Right cardiac atrium (tissue), 5 donors: ENCODE measurements at places on chromosomes 6 and 20.

- DNase-seq, result no peak
These were observed 7.5 kb downstream of the F13A1 start for GRCh38 chr6:6312901-6313441.

GRCh38 chr6:116405652-116406356, 35.1 kb downstream of the DSE start:
- DNase-seq, result no peak

DNA sequence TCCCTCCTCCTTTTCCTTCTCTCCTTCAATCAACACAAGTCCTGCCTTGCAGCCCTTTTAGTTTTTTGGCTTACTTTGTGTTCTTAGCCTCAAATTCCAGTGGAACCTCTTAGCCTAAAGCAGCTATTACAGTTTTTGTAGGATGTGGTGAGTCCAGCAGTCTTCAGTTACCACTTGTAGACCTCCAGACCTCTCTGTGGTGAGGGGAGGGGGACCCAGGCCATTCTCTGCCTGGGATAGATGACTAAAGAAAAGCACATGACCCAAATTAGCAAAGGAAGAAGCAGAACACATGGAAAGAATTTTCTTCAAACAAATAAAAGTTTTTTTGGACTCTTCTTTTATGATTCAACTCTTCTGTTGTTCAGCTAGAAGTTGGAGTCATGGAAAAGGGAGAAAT, 246.5 kb downstream of the HAO1 start:
- no peak for DNase-seq

DNA sequence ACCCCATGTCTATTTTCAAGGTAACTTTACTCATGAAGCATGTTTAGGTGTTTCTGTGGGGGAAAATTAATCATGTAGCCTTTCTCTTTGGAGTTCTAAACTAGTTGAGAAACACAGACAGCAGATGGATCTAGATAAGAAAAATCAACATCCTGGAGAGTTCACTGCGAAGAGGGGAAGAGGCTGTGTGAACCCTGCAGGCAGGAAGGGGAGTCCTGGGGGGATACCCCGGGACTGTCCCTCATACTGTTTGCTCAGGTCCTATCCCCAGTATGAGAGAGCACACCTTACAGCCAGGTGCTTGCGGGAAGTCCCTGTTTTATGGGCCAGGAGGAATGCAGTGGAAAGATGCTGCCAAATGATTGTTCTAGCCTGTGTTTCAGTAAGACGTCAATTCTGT, 32.7 kb downstream of the CHMP4B start:
- no peak for DNase-seq

DNA sequence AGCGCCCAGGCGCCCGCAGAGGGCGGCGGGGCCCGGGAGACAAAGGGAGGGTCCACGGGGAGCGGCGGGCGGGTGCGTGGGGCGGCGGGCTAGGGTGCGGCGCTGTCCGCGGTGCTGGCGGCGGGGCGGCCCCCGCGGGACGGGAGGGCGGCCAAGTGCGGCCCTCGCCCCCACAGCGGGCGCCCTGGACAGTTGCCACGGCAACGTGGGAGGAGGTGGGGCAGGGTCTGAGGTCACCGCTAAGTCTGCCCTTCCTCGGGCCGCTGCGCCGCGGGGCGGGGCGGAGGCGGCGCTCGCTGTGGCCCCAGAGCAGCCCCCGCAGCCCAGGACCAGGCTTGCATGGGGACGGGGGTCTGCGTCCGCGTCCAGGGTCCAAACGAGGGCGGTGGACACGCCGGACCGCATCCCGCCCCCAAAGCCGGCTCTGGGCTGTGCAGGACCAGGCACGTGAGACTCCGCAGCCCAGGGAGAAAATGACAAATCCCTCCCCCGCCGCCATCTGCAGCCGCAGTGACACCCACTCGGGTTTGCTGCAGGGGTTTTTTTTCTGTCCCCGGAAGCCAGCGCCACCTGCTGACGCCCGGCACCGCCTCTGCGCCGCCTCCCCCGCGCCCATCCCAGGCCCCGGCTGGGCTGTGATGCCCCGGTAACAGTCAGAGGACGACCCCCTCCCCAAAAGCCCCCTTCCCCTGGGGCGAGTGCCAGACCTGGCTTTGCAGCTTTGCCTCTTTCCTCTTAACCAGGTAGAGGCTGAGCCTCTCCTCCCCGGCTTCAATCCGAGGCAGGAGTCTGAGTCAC, 36.8 kb downstream of the YTHDF1 start:
- peak; percentile 29 for DNase-seq
